Activated naive CD4-positive, alpha-beta T cell treated with anti-CD3 and anti-CD28 coated beads for 36 hours (primary cell): ENCODE measurements at places on chromosomes 2 and 18. TPM values are rescaled to one million over a fixed set of nuclear protein-coding genes. Genes with fewer than 3 reads are reported as not detected.

EGR4 gene
- total RNA-seq = 0.12 TPM

AGXT gene
- total RNA-seq = not detected

TBR1 gene
- not detected for total RNA-seq

SNTG2 gene
- 0.57 TPM for total RNA-seq

GPAT2 gene
- total RNA-seq = 12.6 TPM

MC5R gene
- total RNA-seq = not detected

UGT1A3 gene
- total RNA-seq = not detected

TM4SF20 gene
- total RNA-seq = not detected

RELCH gene
- 15.7 TPM for total RNA-seq

ERICH2 gene
- not detected for total RNA-seq

FSHR gene
- not detected for total RNA-seq

EFEMP1 gene
- total RNA-seq = not detected

TSN gene
- 49.8 TPM for total RNA-seq

SGPP2 gene
- 7.0 TPM for total RNA-seq

AMER3 gene
- total RNA-seq = not detected

CIDEA gene
- not detected for total RNA-seq

DPY30 gene
- total RNA-seq = 88.5 TPM

EML6 gene
- total RNA-seq = 0.49 TPM

EVX2 gene
- not detected for total RNA-seq

CERS6 gene
- total RNA-seq = 10.0 TPM

CCDC150 gene
- 10.1 TPM for total RNA-seq

UGT1A5 gene
- not detected for total RNA-seq

PPP1R1C gene
- not detected for total RNA-seq

ERFE gene
- 0.40 TPM for total RNA-seq

CTAGE1 gene
- not detected for total RNA-seq

C2orf92 gene
- 2.7 TPM for total RNA-seq

FAM237A gene
- total RNA-seq = not detected

SLC9A4 gene
- 0.10 TPM for total RNA-seq

ACKR3 gene
- total RNA-seq = 0.49 TPM
